DMS79 treated with DMSO at 0.1 percent for 48 hours (cell line): ENCODE measurements at places on chromosomes 2 and 18.

- no peak for DNase-seq
Observed at GRCh38 chr18:13289481-13290205, 71.1 kb downstream of the LDLRAD4 start.

DNA sequence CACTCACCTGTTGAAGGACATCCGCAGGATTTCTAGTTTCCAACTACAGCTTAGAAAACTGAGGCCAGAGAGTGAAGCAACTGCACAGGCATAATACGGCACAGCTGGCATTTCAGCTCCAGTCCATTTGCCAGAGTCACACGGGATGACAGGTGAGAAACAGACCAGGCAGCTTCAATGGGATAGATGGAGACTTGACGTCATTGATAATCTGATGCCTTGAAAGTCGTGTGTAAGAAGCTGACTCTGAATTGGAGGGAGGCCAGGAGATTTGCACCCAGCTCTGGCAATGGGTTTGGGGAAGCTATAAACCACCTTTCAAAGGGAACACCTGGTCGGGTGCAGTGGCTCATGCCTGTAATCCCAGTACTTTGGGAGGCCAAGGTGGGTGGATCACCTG lies 12.4 kb upstream of the DNMT3A start:
- no peak for DNase-seq

DNA sequence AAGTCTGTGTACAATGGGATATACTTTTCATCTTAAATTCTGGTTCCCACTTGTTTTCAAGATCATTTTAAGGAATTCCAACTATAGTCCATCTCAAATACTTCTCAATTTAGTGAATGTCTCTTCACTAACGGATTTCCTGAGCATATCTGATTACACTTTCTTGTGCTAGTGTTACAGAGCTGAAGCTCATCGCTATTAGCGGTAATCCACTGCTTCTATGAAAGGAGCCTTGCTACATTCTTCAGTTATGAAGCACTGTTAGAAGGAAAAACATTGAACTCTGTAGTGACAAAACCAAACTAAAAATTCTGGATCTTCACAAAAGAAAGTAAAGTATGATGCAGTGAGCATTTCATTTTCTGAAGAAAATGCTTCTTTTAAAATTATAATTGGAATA lies 72.0 kb downstream of the AGPS start:
- no peak for DNase-seq

DNA sequence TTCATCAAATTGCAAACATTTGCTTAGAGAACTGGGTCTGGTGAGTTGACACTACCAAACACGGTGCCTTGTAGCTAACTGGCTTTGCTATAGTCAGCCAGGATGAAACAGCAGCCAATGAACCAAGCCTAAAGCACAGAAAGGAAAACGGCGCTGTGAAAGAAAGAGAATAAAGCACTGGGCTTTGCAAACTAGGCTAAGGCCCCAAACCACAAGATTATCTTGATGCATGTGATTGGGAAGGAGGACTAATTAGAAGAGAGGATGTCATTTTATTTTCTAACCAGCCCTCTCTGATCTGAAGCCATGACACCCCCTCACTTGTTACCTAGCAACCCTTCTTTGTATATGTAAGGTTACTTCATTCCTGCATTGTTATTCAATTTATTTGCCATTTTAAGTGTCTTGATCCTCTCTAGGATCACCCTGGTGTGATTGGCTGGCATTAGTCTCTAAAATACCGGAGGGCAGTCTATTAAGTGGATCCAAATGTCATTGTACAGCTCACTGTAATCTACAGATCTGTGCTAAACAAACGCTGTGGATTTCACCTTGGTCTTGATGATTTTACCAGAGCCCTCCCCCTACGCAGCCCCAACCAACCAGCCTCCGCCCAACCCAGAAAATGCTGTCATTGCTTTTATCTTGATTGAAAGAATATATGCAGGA lies 395.4 kb upstream of the ACVR2A start:
- DNase-seq, result no peak

- DNase-seq, result no peak
Observed at GRCh38 chr18:67726882-67727281, 210.4 kb upstream of the DSEL start.
